ENCODE measurements at places on chromosomes 3 and 15.

GRCh38 chr3:67305922-67306321, 307.8 kb downstream of the KBTBD8 start:
- DNase-seq, result no peak

DNA sequence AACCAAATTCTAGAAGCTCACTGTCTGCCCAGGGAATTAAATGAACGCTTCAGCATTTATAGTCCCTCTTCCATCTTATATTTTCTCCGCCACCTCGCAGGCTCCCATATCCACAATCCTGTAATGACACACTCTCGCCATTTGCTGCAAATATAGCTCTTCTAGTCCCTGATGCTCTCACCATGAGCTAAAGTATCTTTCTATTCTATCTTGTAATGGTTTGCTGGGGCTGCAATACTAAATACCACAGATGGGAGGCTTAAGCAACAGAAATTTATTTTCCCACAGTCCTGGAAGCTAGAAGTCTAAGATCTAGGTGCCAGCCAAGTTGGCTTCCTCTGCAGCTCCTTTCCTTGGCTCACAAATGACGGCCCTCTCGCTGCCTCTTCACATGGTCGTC, 106.9 kb upstream of the NPHP3 start:
- no peak for DNase-seq

- DNase-seq, result peak; percentile 58
Observed at GRCh38 chr3:15795651-15796308, 2.0 kb downstream of the ANKRD28 start.

- DNase-seq, result no peak
Observed at GRCh38 chr3:170558427-170558826, 27.4 kb downstream of the SLC7A14 start.
